Endodermal cell (in vitro differentiated cells): ENCODE measurements at places on chromosomes 16 and 17. TPM values are rescaled to one million over a fixed set of nuclear protein-coding genes. Genes with fewer than 3 reads are reported as not detected.

GRCh38 chr16:69143116-69143515, 10.7 kb downstream of the UTP4 start:
- no peaks in the 10 kb centered on the region for H3K27me3 ChIP-seq
- no peak for DNase-seq
- H3K36me3 ChIP-seq: peaks cover 80% of the 10 kb centered on the region

DNA sequence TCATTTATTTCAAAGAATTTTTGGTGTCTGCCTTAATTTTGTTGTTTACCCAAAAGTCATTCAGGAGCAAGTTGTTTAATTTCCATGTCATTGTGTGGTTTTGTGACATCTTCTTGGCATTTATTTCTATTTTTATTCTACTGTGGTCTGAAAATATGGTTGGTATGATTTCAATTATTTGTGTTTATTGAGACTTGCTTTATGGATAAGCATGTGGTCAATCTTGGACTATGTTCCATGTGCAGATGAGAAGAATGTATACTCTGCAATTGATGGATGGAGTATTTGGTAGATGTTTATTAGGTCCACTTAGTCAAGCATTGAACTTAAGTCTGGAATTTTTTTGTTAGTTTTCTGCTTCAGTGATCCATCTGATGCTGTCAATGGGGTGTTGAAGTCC, 383.0 kb downstream of the PMP22 start:
- H3K36me3 ChIP-seq: no peaks in the 10 kb centered on the region
- H3K4me3 ChIP-seq: no peak overlapping the region
- no peaks in the 10 kb centered on the region for H3K4me1 ChIP-seq
- H3K27ac ChIP-seq: no peak overlapping the region
- no peak for DNase-seq

GRCh38 chr17:2070241-2071023, 15.5 kb downstream of the HIC1 start:
- H3K4me3 ChIP-seq: no peak overlapping the region
- H3K27ac ChIP-seq: no peak overlapping the region
- H3K4me1 ChIP-seq: peaks cover under 1% of the 10 kb centered on the region
- H3K36me3 ChIP-seq: peaks cover 79% of the 10 kb centered on the region
- DNase-seq: peak; percentile 92

DNA sequence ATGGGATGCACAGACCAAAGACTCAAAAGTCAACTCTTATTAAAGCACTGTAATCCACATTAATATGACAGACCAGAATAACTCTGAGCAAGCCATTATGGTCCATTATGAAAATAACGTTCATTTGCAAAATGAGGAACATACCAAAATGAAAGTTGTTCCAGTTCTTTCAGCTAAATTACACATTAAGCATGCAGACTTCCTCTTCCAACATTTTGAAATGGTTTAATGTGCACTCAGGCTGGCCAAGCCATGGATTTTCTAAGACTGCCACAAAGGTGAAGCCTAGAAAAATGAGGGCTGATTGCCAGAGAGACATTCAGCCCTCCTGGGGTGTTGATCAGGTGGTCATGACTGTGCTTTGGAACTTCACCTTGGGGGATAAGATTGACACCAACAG, 56.7 kb upstream of the NOG start:
- H3K27me3 ChIP-seq: no peaks in the 10 kb centered on the region
- H3K4me1 ChIP-seq: no peaks in the 10 kb centered on the region

GRCh38 chr16:77335652-77336234, 99.1 kb downstream of the ADAMTS18 start:
- peaks cover 39% of the 10 kb centered on the region for H3K36me3 ChIP-seq
- peak; percentile 66 for DNase-seq
- H3K27me3 ChIP-seq: no peaks in the 10 kb centered on the region
- H3K4me3 ChIP-seq: no peak overlapping the region

GRCh38 chr16:70726892-70727361, 41.1 kb upstream of the MTSS2 start:
- DNase-seq: no peak
- H3K4me1 ChIP-seq: no peaks in the 10 kb centered on the region
- no peaks in the 10 kb centered on the region for H3K27me3 ChIP-seq

Gene HASPIN
- total RNA-seq: 14.7 and 15.3 TPM in 2 replicates

Gene LLGL1
- total RNA-seq: 65.6 and 69.3 TPM in 2 replicates

Gene C16orf92
- not detected in 2 replicates for total RNA-seq

Gene WNK4
- 1.0 to 2.1 TPM (median 2.0 TPM) in 3 replicates for total RNA-seq

Gene KRT23
- not detected in 2 replicates for total RNA-seq
